ENCODE measurements at places on chromosomes 5 and 9.

GRCh38 chr5:32001284-32001683 lies 172.8 kb downstream of the GOLPH3 start:
- H3K36me3 ChIP-seq, result peaks cover 25% of the 10 kb centered on the region
- no peak overlapping the region for H3K4me3 ChIP-seq
- no peaks in the 10 kb centered on the region for H3K4me1 ChIP-seq

DNA sequence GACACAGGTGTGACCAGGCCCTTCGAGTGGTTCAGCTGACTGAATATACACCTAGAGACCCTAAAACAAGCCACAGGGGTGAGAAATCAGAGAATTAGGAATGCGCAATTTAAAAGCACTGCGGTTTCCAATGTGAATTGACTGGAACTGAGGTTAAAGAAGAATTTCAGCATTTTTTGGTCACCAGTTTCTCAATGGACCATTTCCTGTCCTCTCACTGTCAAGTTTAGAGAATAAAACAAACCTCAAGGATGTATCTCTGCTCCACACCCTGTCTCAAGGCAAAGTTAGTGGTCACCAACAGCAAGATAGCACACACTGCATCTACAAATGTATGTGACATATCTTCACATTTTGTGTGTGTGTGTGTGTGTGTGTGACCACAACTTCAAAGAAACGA lies 143.8 kb upstream of the MAP3K1 start:
- no peak overlapping the region for H3K27ac ChIP-seq
- DNase-seq, result no peak

GRCh38 chr5:171432583-171433351 lies 13.3 kb downstream of the FGF18 start:
- no peak for DNase-seq
- H3K36me3 ChIP-seq, result peaks cover 12% of the 10 kb centered on the region
- H3K4me1 ChIP-seq, result peaks cover 3% of the 10 kb centered on the region
- H3K27ac ChIP-seq, result no peak overlapping the region
- no peaks in the 10 kb centered on the region for H3K27me3 ChIP-seq
- H3K4me3 ChIP-seq, result no peak overlapping the region

- H3K4me1 ChIP-seq, result no peaks in the 10 kb centered on the region
- no peak overlapping the region for H3K27ac ChIP-seq
- no peaks in the 10 kb centered on the region for H3K27me3 ChIP-seq
- H3K4me3 ChIP-seq, result no peak overlapping the region
- no peaks in the 10 kb centered on the region for H3K36me3 ChIP-seq
Measured at GRCh38 chr9:74172874-74173273, 324.3 kb upstream of the RORB start.

- H3K4me3 ChIP-seq, result no peak overlapping the region
- H3K27ac ChIP-seq, result no peak overlapping the region
- DNase-seq, result no peak
- peaks cover 7% of the 10 kb centered on the region for H3K4me1 ChIP-seq
Measured at GRCh38 chr9:91812191-91812590, 137.8 kb downstream of the ROR2 start.

DNA sequence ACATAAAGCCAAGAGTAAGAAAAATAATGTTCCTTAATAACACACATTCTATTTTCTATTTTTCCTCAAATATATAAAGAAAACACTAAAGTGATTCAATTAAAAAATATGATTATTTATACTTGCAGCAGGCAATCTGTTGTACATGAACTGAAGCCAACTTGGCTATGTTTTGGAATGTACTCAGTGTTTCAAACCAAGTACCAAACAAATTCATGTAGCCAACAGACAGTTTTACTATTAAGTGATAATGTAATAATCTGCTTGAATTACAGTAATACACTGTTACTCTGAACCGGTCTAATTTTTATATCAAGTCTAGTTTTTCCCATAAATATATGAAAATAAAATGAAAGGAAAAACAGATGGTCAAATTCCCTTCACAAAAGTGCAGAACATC lies 58.0 kb downstream of the CEP120 start:
- H3K27me3 ChIP-seq, result no peaks in the 10 kb centered on the region
- DNase-seq, result peak; percentile 89
- H3K4me1 ChIP-seq, result no peaks in the 10 kb centered on the region
- H3K36me3 ChIP-seq, result no peaks in the 10 kb centered on the region
- H3K4me3 ChIP-seq, result no peak overlapping the region
- peak overlapping the region; percentile 25 for H3K27ac ChIP-seq

- peak within 1 kb of the TSS; percentile 25 for H3K27ac ChIP-seq
- peaks cover 39% of the 10 kb centered on the region for H3K4me1 ChIP-seq
- peaks cover 43% of the 10 kb centered on the region for H3K36me3 ChIP-seq
- H3K4me3 ChIP-seq, result no peak within 1 kb of the TSS
- no peak for DNase-seq
- H3K27me3 ChIP-seq, result no peaks in the 10 kb centered on the region
Measured at GRCh38 chr5:179793468-179794139, at the start of gene LTC4S. TSS of gene LTC4S (plus strand) at chr5:179793986. CDS start at chr5:179794081, 95 bp downstream.

- H3K27me3 ChIP-seq, result no peaks in the 10 kb centered on the region
- no peak overlapping the region for H3K27ac ChIP-seq
- DNase-seq, result no peak
- H3K4me3 ChIP-seq, result no peak overlapping the region
- H3K4me1 ChIP-seq, result no peaks in the 10 kb centered on the region
Measured at GRCh38 chr5:148778882-148779281, 47.5 kb upstream of the ADRB2 start.

- no peak overlapping the region for H3K4me3 ChIP-seq
- no peak for DNase-seq
Measured at GRCh38 chr9:4167728-4168127, 132.1 kb downstream of the GLIS3 start.

Measured in spinal cord (tissue), 10 donors.